ENCODE measurements at places on chromosomes 3 and 15.

- no peak for DNase-seq
These were observed 8.0 kb upstream of the ITIH3 start for GRCh38 chr3:52786330-52787215.

GRCh38 chr15:60590935-60591495, 112.1 kb upstream of the ICE2 start:
- peak; percentile 42 for DNase-seq

GRCh38 chr3:124635169-124635539, 95.1 kb upstream of the UMPS start:
- no peak for DNase-seq

DNA sequence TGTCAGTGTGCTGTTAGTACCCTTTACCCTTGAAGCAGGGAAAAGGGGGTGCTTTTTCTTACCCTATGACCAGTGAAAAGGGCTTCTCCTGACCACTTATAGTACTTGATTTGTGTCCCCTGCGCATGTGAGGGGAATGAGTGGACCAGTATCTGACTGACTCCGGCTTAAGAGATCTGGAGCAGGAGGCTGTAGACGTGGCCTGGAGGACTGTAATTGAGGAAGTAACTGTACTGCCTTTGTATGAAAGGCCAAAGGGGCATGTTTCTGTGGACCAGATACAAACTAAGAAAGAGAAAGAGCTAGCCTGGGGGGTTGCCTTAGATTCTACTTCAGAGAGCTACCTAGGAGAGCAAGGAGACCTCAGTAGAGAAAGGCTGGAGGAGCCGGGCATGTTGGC, 89.9 kb upstream of the TBL1XR1 start:
- no peak for DNase-seq

DNA sequence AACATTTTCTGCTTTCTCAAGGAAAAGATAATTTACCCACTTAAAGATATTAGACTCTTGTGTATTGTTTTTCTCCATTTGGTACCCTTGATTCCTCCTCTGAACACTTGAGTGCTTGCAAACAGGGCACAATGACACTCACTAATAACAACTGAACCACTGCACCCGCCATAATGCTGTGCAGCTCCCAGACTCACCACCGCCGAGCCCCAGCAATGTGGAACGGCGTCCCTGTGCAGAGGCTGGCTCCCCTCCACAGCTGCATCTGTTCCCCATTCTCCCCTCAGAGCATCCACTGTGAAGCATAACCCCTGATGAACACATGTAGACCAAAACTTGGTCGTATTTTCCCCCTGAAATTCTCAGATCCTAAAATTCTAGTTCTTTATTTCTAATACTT, 276.2 kb upstream of the PLSCR5 start:
- DNase-seq = no peak

- peak; percentile 22 for DNase-seq
These were observed 556.7 kb downstream of the FGF12 start for GRCh38 chr3:192170659-192171058.

All from cardiac fibroblast (primary cell).